CD4-positive, alpha-beta T cell treated with Interleukin-12 subunit alpha and Interleukin-12 subunit beta, for 1 hour (primary cell): ENCODE measurements at places on chromosomes 12 and 14.
A peak's percentile ranks its signal among the peaks of the same experiment; 100 is the strongest.

DNA sequence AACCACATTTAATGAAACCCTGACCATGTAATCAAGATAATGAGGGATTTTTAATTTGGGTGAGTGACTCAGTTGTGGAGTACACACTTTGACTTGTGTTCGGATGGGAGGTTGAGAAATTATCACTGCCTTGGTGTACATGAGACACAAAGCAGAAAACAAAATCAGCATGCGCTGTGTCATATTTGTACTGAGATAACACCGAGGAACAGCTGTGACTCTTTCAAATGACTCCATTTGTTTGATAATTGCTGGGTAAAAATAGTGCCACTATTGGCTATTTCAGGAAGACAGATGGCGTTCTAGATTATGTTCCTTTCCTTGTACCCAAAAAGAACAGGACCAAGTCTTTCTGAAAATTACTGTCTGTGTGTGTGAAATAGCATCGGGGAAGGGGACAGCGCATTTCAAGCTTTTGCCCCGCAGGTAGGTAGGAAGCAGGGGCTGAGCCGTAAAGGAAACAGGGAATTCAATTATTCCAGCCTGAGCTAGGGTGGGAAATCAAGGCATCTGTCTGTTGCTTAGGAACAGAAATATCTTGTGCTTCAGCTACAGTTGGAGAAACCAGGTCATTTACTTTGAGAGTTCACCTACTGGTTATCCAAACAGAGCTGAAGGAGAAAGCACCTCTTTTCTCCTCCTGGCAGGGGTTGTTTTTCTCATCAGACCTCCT is 114.3 kb downstream of the SNAPC1 start:
- no peak for DNase-seq

DNA sequence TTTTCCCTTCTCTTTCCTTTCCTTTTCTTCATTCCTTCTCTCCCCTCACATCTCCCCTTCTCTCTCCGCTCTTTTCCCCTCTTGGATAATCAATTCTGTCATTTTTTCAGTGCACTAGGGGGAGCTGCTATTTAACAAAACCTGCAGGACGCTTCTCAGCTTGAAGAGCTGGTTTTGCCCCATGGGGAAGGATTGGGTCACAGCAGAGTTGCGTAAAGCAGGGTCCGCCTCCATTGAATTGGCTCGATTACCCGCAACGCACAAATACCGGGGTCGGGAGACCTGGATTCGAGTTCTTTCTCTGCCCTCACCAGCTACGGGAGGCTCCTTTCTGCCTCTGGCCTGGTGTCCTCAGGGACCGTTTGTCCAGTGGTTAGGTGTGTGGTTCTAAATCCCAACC is 42.1 kb upstream of the CHGA start:
- DNase-seq = no peak

DNA sequence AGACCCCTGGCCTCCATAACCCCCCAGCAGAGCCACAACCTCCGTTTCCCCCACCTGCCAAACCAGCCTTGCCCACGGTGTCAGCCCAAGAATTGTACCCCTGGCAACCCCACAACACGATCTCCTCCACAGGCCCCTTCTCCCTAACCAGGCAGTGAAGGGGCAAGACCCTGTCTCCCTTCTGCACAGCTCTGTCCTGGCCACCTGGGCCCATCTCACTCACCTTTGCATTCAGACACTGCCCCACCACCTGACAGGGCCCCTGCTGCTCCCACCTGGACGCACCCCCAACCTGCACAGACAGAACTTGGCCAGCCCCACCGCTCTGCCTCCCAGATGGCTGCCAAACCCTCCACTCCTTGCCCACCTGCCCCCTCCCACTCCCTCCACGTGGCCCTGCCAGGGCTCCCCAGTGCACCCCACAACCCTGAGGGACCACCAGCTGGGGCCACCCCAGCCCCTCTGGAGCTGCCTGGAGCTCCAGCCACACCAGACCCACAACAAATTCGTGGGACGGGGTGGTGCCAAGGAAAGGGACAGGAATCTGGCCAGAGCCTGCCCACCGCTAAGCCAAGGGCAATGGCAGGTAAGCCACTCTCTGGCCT is 11.8 kb downstream of the AHNAK2 start:
- DNase-seq = no peak

GRCh38 chr12:68595241-68595640 is 15.5 kb upstream of the RAP1B start:
- DNase-seq = no peak

- DNase-seq = no peak
These were observed 373.3 kb downstream of the MDGA2 start for GRCh38 chr14:47302121-47302520.

- DNase-seq = peak; percentile 10
These were observed 28.6 kb downstream of the EML1 start for GRCh38 chr14:99821519-99822508.

- no peak for DNase-seq
These were observed 23.6 kb downstream of the ACADS start for GRCh38 chr12:120749256-120749655.

DNA sequence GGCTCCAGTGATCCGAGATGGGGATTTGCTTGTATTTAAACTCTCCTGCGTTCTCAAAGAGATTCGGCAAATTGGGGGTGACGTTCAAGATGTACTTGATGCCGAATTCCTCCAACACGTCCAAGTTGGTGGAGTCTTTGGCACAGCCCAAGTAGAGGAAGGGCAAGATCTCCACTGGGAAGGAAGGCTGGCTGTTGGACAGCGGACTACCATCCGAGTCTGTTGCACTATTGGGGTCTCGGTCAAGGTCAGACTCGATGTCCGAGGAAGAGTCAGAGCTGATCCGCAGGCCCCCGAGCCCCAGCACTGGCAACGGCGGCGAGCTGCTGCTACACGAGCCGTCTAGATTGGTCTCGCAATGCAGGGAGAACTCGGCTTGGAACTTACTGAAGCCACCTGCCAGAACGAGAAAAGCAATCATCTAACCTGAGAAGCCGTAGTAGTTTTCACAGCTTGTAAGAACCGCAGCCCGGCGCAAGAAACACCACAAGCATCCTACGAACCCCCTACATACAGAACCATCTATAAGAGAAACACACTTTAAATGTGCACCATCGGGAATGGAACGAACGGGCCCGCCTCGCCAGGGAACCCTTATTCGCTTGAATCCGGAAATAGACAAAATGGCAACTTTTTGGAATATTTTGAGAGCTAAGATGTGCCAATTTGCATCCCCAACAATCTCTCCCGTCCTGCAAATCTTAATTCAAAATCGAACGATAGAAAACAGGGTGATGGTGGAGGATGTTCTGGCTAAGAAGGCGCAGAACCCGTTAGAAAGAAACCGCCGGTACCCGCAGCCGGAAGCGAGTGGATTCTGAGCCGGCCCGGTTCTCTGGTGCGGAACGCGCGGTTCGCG is 1.4 kb downstream of the DUSP6 start:
- DNase-seq = peak; percentile 20

DNA sequence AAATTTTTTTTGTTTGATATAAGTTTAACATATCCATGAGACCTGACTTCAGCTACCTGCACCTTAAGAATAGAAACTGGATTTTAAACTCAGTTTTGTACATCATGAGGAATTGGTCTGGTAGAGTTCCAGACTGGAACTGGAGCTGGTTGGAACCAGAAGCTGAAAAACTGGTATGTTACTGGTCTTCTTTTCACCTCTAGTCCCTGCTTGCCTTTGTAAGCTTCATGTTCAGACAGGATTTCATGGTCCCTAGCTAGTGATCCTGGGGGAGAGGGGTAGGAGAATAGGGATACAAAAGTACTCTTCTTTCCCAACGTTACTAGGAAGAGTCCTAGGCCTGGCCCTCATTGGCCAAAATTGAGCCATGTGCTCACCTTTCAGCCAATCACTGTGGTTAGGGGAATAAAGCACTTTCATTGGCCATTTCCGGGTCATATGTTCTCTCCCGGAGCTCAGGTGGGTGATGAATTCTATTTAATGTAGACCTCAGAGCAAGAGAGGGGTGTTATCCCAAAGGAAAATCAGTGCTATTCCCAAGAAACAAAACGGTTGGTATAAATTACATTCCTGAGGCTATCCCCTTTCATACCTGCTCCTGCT is 36.9 kb upstream of the APPL2 start:
- no peak for DNase-seq

DNA sequence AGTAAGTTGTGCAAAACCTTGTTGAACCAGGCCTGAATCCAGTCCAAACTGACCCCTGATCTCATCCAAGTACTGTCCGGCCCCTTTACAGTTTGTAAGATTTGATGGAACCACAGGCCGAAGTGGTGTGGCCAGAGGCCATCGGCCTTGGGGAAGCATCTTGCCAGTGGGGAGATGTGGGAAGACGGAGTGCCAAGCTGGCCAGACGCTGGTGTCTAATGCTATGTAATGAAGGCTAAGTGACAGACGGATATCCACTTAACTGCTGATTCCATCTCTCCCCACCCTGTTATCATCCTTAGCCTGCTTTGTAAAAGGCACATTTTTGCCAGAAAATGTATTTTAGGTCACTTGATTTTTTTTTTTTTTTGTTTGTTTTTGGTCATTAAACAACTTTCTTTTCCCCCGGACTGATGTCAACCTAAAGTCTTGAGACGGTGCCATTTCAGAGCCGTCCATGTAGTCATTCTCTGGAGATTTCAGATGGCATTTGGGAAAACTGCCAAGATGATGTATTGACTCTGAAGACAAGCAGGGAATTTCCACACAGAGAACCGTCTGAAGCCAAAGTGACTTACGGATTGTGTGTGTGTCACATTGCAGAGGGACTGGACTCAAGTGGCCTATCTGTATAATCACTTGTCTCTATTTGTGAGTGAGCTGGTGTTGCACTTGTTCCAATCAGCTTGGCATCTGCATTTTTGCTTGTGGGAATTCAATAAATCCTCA is 86.5 kb upstream of the MANSC4 start:
- DNase-seq = no peak

DNA sequence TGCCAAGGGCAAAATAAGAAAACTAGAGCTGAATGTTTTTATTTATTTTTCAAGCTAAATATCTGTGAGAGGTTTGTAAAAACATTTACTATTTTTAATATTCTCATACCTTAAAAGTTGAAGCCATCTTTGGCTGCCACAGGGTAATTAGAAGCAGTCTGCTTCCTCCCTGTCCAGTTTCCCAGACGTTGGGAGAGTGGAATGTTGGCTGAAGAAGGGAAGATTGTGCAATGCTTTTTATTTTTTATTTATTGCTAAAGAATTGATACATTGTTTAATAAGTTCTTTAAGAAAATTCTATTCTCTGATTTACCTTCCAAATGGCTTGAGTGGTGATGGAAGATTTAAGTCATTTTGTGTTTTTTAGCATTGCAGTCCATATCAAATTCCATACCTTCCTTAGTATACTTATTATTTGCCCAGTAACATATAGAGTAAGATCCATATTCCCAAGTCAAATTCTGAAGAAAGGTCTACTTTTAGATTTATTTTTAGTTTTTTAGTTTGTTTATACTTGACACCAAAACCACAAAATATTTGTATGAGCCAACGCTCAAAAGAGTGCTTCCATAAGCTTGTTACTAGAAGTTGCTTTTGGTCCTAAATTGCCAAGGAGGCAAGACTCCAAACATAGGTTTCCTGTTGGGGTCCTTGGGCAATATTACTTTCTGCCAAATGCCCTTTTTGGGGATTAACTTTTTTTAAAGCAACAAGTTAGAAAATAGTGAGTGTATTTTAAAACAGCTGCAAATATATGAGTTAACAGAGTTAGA is 124.0 kb upstream of the CPM start:
- no peak for DNase-seq

DNA sequence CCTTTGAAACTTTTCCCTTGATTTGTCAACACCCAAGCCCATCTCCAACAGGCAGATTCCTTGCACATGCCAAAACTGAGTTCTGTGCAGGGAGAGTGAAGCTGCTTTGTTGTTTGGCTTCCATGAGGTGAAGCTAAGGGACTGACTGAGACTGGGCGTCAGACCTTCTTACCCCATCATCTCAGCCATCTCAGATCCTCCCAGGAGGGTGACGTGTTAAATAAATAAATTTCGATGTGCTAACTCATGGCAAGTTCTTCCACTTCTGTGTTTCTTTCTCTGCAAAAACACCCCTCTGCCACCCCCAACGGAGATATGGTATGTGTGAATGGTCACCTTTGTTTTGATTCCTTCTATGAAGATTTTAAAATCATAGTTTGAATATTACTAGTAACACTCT is 17.8 kb downstream of the UTP20 start:
- DNase-seq = no peak

DNA sequence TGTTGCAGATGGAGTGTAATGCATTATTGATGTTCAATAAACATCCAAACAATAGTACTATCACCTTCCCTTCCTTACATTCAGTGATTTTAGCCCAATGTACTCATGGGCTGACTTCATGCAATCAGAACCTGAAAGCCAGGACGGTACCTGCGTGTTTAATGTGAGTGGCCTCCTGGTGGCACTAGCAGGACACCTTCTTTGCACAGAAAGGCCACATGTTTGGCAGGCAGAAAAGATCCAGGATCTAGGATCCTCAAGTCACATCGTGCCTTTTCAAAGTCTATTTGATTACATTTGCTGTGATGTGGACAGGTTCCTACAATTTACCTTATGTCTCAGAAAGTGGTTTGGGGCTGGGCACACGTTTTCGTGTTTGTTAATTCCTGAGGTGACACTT is 82.9 kb downstream of the NEDD1 start:
- no peak for DNase-seq

- no peak for DNase-seq
These were observed 114.3 kb downstream of the ADCK1 start for GRCh38 chr14:77914073-77914721.

- no peak for DNase-seq
These were observed 238.1 kb downstream of the SLC2A13 start for GRCh38 chr12:39867631-39868327.

DNA sequence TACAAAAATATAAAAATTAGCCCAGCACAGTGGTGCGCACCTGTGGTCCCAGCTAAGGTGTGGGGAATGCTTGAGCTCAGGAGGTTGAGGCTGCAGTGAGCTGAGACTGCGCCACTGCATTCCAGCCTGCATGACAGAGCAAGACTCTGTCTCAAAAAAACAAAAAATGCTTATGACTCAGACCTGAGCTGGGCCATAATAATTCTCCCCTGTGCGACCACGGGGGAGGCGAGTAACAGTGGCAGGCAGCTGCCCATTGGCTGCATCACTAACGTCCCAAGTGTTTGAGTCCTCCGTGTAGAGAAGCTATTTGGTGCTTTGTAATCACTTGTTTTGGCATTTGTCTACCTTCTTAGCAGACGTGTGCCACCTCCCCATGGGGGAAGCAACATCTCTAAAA is 24.9 kb downstream of the PSMC1 start:
- DNase-seq = no peak

GRCh38 chr12:106564678-106565329 is 18.0 kb upstream of the RFX4 start:
- no peak for DNase-seq

DNA sequence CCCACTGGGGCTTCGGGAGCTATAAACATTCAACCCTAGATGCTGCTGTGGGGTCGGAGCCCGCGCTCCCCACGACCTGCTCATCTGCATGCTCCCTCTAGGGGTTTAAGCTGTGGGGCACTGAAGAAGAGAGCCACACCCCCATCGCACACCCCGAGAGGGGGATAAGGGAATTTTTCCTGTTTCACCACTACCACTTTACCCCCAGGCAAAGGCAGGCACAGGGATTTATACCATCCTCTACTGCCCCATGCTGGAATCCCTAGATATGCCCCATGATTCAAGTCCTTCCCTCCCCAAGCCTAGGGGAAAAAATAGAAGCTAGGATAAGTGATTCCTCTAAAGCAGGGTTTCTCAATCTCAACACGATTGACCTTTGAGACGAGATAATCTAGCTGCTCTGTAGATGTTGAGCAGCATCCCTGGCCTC is 59.9 kb upstream of the CCDC60 start:
- DNase-seq = no peak
